LNCaP clone FGC (cell line): ENCODE measurements at places on chromosomes 12 and 14.

DNA sequence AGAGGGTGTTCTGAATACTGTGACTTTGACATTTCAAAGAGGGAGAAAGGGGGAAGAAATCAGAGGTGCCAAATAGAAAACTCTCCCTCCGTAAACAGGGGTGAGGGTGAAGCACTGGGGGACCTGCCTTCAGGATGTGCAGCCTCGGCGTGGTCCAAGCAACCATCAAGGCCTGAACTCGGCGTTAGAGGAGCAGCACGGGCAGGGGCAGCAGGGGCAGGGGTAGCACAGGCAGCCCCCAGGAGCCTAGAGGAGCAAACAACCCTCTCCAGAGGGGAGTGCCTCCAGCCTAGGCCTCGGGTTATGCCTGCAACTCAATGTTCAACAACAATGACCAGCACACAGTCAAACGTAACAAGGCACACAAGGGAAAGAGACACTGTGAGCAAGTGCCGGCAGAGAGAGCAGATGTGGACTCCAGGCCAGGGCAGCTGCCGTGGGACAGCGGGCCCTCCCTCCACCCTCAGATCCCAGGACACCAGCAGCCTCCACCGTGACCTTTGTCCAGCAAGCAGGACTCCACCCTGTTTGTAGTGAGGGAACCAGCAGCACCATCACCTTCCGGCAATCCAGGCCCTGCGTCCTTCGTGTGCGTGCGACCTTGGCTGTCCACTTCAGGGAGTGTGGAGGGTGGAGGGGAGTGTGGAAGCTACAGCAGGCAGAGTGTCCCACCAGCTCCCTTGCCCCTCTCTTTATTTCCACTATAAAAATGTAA lies 18.0 kb downstream of the GALNT9 start:
- no peak for DNase-seq

GRCh38 chr12:92134638-92135274 lies 10.9 kb downstream of the BTG1 start:
- no peak for DNase-seq

DNA sequence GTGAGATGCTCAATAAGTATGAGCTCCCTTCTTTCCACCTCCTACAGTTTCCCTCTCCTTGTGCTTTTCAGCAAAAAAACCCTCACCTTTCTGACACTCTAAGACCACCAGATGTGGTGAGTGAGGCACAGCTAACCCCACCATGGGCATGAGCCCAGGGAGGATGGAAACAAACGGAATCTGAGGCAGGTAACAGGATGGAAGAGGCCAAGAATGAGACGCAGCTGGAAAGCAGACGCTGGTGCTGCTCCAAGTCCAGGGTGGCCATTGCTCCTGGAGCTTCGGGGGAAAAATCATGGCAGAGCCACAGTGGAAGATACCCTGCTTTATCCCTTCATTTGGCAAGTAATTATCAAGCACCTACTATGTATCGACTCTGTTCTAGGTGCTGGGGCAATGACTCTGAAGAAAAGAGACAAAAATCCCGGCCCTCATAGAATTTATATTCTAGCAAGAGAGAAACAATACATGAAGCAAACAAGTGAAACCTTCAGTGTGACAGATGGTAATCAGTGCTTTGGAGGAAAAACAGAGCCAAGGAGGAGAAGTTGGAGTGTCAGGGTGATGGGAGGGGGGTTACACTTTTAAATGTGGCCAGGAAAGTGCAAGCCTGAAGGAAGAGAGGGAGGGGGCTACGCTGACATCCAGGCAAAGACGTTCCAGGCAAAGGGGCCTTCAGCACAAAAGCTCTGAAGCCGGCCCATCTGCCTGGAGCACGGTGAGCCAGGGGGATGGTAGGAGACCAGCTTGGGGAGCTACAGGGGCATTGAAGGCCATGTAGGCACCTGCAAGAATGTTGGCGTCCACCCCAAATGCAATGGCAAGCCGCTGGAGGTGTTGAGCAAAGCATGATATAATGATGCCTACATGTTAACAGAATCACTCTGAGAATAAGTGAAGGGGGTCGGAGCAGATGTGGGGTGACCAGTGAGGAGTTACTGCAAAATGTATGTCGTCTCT lies 154.2 kb downstream of the DPF3 start:
- no peak for DNase-seq

DNA sequence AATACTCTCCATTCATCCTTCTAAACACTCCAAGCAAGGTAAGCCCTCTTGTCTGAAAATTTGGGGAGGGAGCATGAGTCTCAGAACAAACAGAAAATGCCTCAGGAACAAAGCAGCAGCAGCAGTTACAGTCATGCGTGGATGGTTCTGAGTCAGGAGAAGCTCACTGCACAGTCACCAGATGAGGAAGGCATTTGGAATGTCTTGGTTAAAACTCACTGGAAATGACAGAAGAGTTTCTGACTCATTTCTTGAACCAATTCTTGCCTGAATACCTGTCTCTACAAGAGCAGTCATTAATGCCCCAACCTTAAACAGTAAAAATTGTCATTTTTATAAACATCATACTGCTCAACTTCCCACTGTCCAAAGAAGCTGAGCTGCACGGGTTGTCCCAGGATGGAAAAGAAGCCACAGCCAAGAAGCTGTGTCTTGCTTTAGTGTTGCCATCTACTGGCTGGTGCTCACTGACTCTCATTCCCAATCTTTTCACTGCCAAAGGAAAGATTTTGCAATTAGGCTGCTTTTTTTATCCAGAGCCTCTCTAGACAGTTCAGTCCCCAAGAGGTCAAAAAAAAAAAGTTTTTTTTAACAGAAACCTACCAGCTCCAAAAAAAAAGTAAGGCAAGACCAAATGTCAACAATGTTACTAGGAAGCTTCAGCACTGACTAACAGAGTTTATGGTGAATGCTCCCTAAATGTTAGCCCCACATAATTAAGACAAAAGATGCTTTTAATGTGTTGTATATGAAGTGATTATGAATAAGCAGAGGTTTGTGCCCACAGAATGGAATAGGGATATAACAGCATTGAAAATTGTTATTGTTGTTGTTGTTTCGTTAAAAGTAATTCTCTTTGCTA lies 40.4 kb downstream of the KICS2 start:
- DNase-seq, result peak; percentile 39

DNA sequence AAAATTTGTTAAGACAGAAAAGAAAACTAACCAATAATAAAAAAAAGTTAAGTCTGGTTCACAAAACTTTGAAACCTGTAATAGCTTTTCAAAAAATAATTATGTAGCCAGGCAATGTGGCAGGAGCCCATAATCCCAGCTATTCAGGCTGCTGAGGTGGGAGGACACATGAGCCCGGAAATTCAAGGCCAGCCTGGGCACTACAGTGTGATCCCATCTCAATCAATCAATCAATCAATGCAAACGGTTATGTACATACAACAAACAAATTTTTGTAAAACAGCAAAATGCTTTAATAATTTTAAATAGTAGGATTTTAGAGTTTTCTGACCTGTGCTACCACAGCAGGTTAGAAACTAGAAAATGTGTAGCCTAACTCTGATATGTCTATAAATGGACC lies 152.4 kb downstream of the MED13L start:
- no peak for DNase-seq

- DNase-seq, result no peak
Observed at GRCh38 chr12:9781360-9781759, 20.7 kb upstream of the CD69 start.

DNA sequence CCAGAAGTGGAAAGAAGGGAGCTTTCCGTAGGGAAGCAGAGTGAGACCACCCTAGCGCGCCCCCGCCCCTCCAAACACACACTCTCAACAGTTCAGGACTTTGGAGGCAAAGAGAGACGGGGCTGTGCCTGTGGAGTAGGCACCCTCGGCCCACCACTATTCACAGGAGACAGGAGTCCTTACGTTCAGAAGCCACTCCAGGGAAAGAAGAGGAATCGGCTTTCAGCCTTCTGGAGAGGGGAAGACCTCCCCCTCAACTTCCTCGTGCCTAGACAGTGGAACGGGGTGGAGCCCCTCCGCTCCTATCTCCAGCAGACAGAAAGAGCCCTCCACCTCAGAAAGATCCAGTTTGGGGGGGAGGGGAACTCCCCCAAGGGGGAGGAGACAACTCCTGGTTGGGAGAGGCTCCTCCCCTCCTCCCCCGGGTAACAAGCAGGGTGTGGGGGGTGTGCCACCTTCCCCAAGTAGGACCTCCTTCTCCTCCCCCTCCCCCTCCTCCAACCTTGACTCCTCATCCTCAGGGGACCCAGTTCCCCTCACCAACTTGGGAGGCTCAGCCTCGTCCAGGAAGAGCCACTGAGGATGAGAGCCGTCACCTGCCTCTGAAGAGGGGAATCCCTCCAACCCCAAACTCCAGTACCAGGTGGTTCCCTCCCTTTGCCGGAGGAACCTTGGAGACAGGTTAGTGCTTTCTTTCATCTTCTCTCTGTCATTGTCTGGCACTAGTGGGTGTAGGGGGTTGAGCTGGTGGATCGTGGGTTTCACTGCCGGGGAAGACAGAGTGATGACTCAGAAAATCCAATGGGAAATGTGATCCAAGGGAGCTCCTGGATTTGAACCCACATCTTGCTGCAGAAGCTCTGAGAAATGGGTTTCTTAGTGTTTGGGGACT lies 883 bp downstream of the FOXJ2 start:
- no peak for DNase-seq

- no peak for DNase-seq
Observed at GRCh38 chr12:12839003-12839395, 25.9 kb downstream of the DDX47 start.
